ENCODE measurements at places on chromosomes 2 and 18.

- DNase-seq: no peak
These were observed 318.8 kb upstream of the RAB12 start for GRCh38 chr18:8290435-8290834.

DNA sequence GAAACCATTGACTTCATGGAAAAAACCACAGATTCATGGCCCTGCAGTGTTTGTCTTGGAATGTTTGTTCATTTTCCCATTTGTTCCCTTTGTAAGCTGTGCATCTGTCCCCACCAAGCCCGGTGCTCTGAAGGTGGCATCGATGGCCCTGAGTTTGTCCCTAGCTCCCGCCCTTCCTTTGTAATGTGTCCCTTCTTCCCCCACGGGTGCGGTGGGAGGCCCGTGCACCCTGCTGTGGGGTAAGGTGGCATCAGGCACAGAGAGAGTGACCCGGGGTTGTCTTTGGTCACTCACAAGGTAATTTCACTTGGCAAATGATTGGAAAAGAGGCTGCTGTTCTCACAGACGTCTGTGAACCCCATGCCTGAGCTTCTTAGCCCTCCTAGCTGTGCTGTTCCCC is 28.7 kb downstream of the KLHL29 start:
- no peak for DNase-seq

- DNase-seq: no peak
These were observed 39.4 kb downstream of the EFR3B start for GRCh38 chr2:25081237-25081790.

DNA sequence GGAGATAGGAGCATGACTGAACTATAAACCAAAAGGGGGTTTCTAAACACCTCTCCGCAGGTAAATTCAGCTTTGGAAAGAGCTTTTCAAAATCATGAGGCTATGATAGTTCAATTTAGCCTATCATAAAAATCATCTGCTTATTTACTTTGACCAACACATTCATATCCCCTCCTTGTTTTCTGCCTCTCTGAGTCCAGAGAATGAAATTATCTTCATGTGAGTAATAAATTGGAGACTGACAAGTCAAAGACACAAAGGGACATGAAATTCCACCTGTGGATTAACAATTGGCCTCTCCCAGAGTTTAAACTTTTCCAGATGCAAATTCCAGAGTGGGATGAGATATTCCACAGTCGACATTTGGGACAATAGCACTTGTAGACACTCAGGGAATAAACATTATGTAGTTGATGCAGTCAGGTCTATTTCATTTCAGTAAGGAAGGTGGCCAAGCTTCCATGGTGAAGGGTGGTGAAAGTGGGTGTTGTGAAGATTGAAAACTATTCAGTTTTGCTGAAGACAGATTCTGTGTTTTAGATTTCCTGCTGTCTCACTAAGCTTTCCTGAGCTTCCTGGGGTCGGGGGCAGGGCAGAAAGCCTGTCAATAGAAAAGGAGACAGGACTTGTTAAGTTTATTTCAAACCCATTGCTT is 84.7 kb downstream of the CDC42EP3 start:
- DNase-seq: no peak

GRCh38 chr18:47747260-47747795 is 183.1 kb downstream of the SMAD2 start:
- DNase-seq: no peak

DNA sequence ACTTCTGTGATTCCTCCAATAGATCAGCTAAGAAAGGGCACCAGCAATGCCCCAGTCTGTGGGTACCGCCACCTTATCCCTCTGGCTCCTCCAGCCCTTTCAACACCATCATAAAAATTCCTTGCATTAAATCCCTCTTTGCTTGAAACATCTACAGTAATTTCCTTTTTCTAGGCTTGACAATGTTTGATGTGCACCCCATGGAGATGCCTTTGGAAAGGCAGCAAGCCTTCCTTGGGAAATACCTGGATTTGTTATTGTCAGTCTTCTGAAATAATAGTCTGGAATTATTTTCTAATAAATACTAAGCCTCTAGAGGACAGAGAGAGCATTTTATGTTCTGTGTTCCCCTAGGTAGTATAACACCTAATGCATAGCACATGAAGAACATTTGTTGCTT is 46.1 kb downstream of the NCKAP5 start:
- DNase-seq: no peak

- DNase-seq: no peak
These were observed 740.8 kb upstream of the SOX11 start for GRCh38 chr2:4951368-4951767.

- DNase-seq: no peak
These were observed 18.2 kb downstream of the PMS1 start for GRCh38 chr2:189802396-189802912.

DNA sequence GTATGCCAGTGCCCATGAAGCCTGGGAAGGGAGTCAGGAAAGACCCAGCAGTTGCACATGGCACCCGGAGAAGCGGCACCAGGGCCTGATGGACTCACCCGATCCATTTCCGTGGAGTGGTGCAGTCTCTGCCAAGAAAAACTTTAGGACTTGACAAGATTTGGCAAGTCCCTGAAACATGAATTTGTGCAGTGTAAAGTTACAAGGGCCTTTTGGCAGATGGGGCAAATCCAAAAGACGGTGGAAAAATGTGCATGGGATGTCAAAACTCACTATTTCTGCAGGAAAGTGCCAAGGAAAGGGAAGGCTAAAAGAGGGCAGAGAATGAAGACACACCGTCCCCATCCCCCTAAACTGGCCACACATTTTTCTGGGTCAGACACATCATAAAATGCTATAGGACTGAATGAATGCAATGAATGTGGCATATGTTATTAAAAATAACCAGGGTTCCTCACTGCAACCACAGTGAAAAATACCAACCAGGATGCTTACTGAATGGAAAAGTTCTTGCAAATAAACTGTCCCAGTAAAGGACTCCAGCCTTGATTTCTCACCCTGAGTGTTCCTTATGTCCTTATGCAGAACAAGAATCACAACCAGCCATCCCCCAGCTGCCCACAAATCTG is 173.5 kb upstream of the SIX2 start:
- no peak for DNase-seq

- DNase-seq: no peak
These were observed 66.2 kb downstream of the HNMT start for GRCh38 chr2:138030459-138030858.

- DNase-seq: no peak
These were observed 557.0 kb upstream of the CNTNAP5 start for GRCh38 chr2:123468071-123468470.

GRCh38 chr18:48409591-48410094 is 460 bp upstream of the ZBTB7C start:
- peak; percentile 26 for DNase-seq

GRCh38 chr2:66481100-66481549 is 46.2 kb downstream of the MEIS1 start:
- DNase-seq: no peak

- no peak for DNase-seq
These were observed 19.2 kb upstream of the GNAL start for GRCh38 chr18:11669948-11670275.

- DNase-seq: no peak
These were observed 42.5 kb downstream of the SDC1 start for GRCh38 chr2:20182241-20182931.

GRCh38 chr2:213066443-213066743 is 85.0 kb downstream of the IKZF2 start:
- DNase-seq: no peak
